ENCODE measurements at places on chromosomes 1 and 21. TPM values are rescaled to one million over a fixed set of nuclear protein-coding genes. Genes with fewer than 3 reads are reported as not detected.

Gene OLIG2
- not detected for total RNA-seq

Gene FAM131C
- 2.7 TPM for total RNA-seq

Gene KLHDC9
- total RNA-seq = 4.6 TPM

Gene TAS1R1
- total RNA-seq = not detected

Gene PHLDA3
- total RNA-seq = 33.4 TPM

Gene PDE9A
- 4.0 TPM for total RNA-seq

Gene KIF14
- not detected for total RNA-seq

Gene NPPA
- total RNA-seq = 223 TPM

Gene IL20
- total RNA-seq = not detected

Gene ZNF683
- total RNA-seq = 0.48 TPM

DNA sequence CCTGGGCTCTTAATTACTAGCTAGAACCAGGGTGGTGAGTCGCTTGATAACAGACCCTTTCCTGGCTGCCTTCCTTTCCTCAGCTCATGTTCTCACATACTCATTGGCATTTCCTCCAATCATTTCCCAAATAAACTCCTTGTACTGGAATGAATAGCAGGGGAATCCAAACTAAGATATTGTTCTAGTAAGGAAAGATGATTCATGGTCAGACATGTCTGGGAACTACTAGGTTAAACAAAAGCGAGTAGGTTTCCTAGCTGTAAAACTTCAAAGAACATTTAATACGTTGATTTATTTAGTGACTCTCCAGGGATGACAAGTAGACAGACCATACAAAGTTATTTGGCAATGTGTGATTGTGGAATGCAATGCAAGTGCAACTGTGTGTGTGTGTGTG, 121.2 kb upstream of the KCNJ6 start:
- no peak for DNase-seq

GRCh38 chr1:154867064-154867825, 2.8 kb downstream of the KCNN3 start:
- no peak for DNase-seq

DNA sequence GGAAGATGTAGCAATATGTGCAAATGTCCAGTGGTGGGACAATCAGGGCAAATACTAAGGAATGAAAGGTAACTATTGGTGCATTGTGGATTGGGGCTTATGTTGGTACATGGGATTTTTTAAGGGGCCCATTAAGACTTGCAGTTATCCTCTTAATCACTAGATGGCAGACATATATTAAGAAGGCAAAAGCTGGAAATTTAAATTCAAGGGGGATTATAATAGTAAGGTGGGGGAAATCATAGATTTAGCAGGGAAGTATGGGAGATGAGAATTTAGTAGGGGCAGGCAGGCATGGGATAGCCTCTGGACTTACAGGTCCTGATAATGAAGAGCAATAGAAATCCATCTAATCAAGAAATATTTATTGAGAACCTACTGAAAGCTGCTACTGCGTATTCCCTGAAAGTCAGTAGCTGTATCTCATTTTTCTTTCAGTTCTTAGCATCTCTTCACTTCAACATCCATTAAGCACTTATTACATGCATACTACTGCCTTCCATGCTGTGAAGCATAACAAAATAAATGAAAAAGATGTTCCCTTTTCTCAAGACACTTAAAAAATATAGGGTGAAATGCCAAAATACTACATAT, 251.8 kb downstream of the CRB1 start:
- no peak for DNase-seq

DNA sequence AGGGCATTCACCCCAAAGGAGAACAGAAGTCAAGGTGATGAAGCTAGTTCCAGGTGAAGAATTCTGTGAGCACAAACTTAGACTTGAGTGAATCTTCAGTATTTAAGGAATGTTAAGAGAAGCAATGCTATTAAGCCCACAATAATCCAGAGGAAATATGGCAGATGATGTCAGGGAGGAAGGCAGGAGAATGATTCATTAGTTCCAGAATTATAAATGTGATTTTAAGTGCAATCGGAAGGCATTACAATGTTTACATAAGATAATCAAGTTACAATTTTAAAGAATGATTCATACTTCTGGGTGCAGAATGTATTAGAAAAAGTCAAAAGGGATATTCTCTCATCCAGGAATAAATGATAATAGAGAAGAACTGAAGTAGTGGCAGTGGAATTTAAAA, 545.2 kb upstream of the BRINP3 start:
- DNase-seq = no peak

- peak; percentile 82 for DNase-seq
Observed at GRCh38 chr21:35256468-35256988, 207.4 kb upstream of the RUNX1 start.

DNA sequence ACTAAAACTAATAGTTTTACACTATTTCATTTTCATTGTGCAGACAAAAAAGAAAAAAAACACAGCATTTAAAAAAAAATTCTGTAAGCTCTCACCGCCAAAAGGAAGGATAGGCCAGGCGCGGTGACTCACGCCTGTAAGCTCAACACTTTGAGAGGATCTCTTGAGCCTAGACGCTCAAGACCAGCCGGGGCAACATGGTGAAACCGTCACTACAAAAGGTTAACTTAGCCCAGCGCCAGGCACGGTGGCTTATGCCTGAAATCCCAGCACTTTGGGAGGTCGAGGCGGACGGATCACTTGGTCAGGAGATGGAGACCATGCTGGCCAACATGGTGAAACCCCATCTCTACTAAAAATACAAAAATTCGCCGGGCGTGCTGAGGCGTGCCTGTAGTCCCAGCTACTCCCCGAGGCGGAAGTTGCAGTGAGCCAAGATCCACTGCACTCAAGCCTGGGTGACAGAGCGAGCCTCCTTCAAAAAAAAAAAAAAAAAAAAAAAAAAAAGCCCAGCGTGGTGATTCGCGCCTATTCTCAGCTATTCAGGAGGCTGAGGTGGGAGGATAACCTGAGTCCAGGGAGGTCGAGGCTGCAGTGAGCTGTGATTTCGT, 14.3 kb upstream of the SPEN start:
- DNase-seq = peak; percentile 74

GRCh38 chr1:8343044-8343443, 25.1 kb downstream of the SLC45A1 start:
- DNase-seq = no peak

GRCh38 chr1:160625725-160626498, 20.9 kb downstream of the SLAMF1 start:
- no peak for DNase-seq

- DNase-seq = peak; percentile 46
Observed at GRCh38 chr1:211484755-211485479, 7.0 kb downstream of the RD3 start.

DNA sequence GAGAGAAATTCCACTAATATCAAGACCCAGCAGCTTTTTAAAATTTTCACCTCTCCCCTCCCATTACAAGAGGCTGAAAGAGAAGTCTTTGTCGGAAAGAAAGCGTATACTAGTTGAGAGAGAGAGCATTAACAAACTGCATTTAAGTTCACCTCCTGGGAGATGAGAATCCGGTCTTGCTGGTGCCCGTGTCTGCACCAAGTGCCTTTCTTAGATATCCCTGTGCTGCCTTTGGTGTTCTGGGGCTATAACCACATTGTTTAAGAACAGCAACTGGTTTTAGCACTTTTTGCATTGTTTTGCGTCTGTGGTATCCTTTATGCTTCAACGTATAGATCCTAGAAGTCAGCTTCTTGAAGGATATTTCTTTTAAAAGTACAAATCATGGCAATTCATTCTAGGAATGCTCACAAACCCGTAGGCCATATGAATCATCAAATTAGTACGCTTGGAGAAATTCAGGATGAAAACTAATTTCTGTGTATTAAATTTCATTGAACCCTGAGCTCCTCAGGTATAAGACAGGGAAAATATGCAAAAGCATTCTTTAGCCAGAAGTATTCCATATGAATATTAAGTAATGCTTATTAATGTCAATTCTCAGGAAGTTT, 3.4 kb upstream of the RPE65 start:
- DNase-seq = no peak

- no peak for DNase-seq
Observed at GRCh38 chr21:41432562-41433460, 6.8 kb downstream of the MX1 start.

- DNase-seq = no peak
Observed at GRCh38 chr1:225670806-225671733, 18.1 kb upstream of the ENAH start.

DNA sequence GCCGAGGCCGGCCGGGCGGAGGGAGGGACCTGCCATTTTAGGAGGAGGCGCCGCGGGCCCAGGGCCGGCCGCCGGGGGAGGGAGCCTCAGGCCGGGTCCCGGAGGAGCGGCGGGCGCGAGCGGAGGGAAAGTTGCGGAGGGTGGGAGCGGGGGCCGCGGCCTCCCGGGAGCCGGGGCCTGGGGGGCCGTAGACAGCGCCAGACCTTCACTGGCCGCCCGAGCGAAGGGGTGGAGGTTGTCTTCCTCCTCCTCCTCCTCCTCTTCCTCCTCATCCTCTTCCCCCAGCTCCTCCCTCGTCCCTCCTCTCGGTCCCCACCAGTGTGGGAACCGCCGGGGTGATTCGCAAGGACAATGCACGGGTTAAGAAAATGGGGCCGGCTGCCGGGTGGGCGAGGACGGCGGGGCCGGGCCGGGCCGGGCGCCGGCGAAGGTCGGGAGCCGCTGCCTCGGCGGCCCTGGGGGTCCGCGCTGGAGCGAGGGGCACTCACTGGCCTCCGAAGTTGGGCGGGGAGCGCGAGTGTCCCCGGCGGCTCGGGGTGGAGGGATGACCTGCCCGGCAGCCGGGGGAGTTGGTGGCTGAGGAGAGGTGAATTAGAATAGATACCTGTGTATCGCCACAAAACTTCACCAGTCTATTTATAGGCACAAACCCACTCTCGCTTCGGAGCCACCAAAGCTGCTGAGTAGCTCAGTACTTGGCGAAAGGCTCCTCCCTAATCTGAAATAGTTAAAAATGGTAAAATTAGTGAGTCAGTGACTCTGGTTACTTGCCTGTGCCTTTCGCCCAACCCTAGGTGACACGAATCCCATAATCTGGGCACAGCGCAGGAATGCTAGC, 1.3 kb downstream of the DYRK1A start:
- peak; percentile 63 for DNase-seq

- DNase-seq = no peak
Observed at GRCh38 chr1:178969226-178969987, 56.3 kb upstream of the FAM20B start.

GRCh38 chr1:30743584-30744059, 14.0 kb downstream of the LAPTM5 start:
- DNase-seq = no peak
